Mucosa of descending colon (tissue), 3 donors: ENCODE measurements at places on chromosomes 7 and 10. TPM values are rescaled to one million over a fixed set of nuclear protein-coding genes. Genes with fewer than 3 reads are reported as not detected.

Gene SPDYE6
- not detected for total RNA-seq

Gene THSD7A
- total RNA-seq: 1.0 TPM

GRCh38 chr10:22618078-22618785, 96.1 kb downstream of the PIP4K2A start:
- DNase-seq: no peak

Gene LIPK
- total RNA-seq: not detected

- peak; percentile 75 for DNase-seq
Measured at GRCh38 chr10:132434405-132435005, 37.5 kb downstream of the PWWP2B start.

DNA sequence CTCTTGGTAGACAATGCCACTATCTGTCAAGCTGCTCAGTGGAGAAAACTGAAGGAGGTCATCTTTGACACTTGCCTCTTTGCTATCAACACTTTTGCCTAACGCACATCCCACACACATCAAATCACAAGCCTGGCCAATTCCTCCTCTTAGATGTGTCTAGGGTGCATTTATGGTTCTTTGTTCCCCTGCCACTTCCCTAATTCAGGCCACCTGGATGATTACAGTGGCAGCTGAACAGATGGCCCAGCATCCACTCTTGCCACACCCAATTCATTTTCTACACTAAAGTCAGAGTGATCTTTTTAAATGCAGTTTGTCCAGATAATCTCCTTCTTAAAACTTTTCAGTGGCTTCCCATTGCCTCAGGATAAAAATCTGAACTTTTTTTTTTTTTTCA, 58.6 kb downstream of the LAMB4 start:
- DNase-seq: no peak

Gene ADAMTS14
- total RNA-seq: 1.8 TPM

Gene CCAR1
- 58.2 TPM for total RNA-seq

Gene CALML3
- total RNA-seq: 0.09 TPM

Gene IDI1
- total RNA-seq: 71.2 TPM

- DNase-seq: no peak
Measured at GRCh38 chr7:71498381-71498780, 366.4 kb downstream of the GALNT17 start.

GRCh38 chr7:143283381-143283780, 1.4 kb upstream of the TMEM139 start:
- peak; percentile 60 for DNase-seq

Gene DENND2A
- total RNA-seq: 17.7 TPM

DNA sequence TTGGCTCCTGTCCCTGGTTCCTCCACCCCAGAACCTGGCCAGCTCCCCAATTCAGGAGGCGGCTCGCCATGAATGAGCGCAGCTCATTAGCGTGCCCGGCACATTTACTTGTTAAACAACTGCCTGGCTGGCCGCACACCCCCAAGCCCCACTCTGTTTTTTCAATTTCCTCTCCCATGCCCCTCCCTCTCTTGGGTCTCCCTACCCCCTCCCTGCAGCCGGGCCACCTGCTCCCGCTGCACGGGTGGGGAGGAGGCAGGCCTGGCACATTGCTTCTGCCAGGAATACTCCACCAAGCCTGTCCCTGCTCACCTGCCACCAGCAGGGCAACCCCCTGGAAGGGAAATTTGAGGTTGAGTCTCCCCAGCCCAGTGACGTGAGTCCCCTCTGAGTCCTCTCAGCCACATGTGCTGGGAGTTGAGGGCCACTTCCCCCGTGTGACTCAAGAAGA, 2.5 kb upstream of the SLIT1 start:
- no peak for DNase-seq

GRCh38 chr10:117449636-117450035, 74.4 kb upstream of the PDZD8 start:
- peak; percentile 35 for DNase-seq

GRCh38 chr7:113705439-113705838, 213.4 kb downstream of the PPP1R3A start:
- no peak for DNase-seq

DNA sequence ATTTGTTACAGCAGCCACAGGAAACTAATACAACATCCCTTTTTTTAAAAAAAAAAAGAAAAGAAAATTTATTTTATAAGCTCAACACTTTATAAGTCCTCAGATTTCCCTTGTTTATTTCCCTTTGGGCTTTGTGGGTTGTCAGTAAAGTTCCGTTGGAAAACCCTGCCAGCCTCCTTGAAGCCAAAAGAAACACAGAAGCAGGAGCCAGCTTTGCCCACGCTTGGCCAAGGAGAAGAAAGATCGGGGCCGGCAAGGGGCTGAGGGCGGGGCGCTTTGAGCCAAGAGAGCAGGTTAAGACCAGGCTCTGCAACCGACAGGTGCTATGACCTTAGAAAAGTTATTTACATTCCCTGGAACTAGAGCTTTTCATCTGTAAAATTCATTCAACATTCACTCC, 72.7 kb downstream of the RGS10 start:
- no peak for DNase-seq

GRCh38 chr10:43926371-43926770, 277.7 kb upstream of the ZNF32 start:
- DNase-seq: no peak

Gene RHBDD2
- 43.9 TPM for total RNA-seq

DNA sequence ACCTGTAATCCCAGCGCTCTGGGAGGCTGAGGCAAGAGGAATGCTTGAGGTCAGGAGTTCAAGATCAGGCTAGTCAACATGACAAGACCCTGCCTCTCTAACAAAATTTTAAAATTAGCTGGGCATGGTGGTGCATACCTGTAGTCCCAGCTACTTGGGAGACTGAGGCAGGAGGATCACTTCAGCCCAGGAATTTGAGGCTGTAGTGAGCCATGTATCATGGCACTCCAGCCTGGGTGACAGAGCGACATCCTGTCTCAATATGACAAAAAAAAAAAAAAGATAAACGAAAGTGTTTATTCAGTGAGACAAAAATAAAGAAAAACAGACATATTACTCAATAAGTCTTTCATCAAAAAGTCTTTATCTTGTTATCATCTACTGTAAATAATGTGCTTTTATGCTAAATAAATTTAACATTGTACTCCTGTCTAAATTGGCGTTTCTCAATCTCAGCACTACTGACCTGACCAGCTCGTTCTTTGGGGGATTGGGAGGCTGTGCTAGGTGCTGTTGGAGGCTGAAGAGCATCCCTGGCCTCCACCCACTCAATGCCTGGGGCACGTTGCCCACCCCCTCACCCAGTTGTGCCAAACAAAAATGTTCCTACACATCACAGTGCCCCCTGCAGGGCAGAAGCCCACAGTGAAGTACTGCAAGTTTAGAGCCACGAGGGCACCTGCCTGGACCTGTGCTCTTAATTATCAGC, 57.7 kb downstream of the NCAPG2 start:
- DNase-seq: no peak

Gene ACBD7
- total RNA-seq: not detected

Gene OPTN
- 101 TPM for total RNA-seq

Gene SUN3
- total RNA-seq: 0.31 TPM

- no peak for DNase-seq
Measured at GRCh38 chr7:155229548-155230168, 68.0 kb upstream of the INSIG1 start.

DNA sequence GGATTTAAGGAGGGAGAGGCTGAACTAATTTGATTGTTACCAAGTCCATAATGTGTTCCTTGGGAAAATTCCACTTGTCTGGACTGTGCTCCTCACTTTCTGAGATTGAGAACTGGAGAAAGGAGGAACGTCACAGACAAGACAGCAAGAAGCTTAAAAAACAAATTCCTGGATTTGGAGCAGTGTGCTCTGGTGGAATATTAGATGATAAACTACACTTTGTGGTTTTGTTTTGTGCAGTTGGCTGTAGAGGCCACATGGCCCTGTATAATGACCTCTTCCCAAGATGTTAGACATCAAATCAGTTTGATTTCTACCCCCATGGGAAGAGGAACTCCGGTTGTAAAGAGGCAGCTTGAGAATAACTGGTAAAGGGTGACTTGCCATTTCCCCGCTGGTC, 421.3 kb upstream of the GALNT17 start:
- DNase-seq: no peak

- DNase-seq: peak; percentile 15
Measured at GRCh38 chr10:132650611-132651250, 113.1 kb downstream of the INPP5A start.

Gene TFEC
- 3.8 TPM for total RNA-seq

DNA sequence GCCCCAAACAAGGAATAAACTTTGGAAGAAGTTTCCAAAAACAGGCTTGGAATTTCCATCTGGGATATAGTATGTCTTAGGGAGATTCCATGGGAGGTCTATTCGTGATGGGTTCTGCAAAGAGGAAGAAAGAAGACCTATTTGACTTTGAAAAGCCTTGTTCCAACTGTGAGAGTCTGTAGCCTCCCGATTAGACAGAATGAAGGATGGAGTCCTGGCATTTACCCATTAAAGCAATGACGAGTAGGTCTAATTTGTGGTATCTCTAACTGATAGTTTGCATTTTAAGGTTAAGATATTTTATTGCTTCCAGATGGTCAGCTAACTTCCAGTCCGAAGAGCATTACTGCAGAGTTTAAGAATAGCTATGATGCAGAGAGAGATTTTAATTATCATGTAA, 19.5 kb upstream of the GALNT17 start:
- no peak for DNase-seq

DNA sequence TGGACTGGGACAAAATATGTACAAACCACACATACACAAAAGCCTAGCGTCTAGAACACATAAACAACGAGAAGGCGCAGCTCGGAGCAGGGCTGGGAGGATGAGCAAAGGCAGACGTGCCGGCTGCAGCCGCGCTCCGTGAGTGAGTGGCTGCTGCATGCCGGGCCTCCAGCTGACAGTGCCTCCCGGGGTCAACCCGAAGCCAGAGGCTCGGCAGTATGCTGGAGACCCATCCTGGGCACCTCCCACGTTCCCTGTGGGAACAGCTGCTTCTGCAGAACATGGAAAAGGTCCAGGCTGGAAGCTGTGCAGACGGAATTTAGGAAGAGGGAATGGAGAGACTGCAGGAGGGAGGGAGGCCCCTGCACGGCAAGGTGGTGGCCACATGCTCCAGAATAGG, 3.6 kb upstream of the GPR146 start:
- DNase-seq: no peak

Gene UBN2
- total RNA-seq: 28.2 TPM

DNA sequence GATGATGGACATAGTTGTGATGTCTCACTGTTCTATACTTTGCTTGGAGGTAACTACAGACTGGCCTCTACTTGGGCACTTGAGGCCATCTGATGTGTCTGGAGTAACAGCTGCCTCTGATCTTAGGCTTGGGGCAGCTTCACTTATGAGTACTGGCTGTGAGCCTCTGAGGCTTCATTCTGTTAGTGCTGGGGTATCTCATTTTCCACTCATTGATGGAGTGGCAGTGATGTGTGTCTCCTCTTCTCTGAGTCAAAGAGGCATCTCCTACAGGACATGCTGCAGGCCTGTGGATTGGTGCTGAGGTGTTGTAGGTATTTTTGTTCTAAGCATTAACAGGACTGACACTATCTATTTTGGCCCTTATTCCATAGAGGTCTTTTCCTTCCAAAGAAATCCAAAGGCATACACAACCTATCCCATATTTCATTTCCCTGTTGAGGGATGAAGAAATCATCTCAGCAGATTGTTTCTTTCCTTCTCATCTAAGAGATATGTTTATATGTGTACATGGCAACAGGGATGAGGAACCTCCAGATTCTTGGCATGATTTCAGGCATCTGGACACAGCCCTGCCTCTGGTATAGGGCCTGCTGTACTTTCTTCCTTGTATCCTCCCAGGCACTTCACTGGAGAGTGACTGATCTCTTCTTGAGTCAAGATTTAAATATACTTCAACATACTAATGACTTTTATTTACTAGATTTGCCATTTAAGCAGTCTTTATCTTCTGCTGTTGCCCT, 65.7 kb upstream of the NOBOX start:
- DNase-seq: no peak

DNA sequence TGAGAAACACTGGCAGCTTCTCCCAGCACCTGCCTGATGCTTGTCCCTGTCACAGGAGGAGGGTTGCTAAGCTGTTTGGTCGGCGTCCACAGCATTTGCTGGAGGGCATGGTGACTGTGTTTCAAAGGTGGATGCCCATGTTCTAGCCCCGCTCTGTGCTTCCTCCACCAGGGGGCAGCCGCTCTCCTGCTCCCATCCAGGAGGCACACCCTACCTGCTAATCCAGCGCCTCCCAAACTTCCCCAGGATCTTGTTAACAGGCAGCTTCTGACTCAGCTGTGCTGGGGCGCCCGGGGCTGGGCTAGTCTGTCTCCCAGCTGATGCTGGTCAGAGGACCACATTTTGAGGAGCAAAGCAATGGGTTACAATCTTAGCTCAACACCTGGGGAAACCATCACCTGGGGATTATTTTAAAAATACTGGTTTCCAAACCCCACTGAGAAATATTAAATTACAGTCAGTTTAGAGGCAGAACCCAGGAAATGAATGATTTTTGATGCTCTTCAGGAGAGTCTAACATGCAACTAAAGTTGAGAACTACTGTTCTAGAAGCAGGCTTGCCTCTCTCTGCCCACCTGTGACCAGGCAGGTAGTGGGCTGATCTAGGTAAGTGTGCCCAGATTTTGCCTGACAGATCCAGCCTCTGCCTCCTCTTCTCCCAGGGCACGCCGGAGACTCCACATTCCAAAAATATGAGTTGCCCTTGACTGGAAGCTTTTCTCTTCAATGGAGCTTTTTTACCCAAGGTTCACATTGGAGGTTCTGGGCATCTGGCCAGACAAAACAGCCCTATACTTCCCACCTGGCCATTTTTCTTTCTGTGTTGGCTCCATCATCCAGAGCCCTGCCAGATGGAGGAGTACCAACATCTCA, 92.7 kb upstream of the GPR26 start:
- DNase-seq: no peak

GRCh38 chr10:101934686-101935305, 91.2 kb upstream of the KCNIP2 start:
- no peak for DNase-seq

- no peak for DNase-seq
Measured at GRCh38 chr10:60952846-60953220, 8.8 kb upstream of the RHOBTB1 start.

- DNase-seq: no peak
Measured at GRCh38 chr7:138961159-138961558, 20.0 kb downstream of the KIAA1549 start.
